Kidney (tissue), 22 donors: ENCODE measurements at places on chromosomes 7 and 10. TPM values are rescaled to one million over a fixed set of nuclear protein-coding genes. Genes with fewer than 3 reads are reported as not detected.

Gene ADAM12
- total RNA-seq = 3.3 TPM

Gene SNX8
- 38.6 TPM for total RNA-seq

Gene SLC26A5
- 1.2 TPM for total RNA-seq

Gene VENTX
- 3.3 TPM for total RNA-seq
